T-helper 22 cell (primary cell): ENCODE measurements at places on chromosomes 1 and 21.

- DNase-seq = peak; percentile 73
These were observed at the start of gene GPR157 for GRCh38 chr1:9128520-9129265. Gene GPR157, minus strand, starts transcription at chr1:9129102. Its CDS starts 75 bp downstream, at chr1:9129027.

DNA sequence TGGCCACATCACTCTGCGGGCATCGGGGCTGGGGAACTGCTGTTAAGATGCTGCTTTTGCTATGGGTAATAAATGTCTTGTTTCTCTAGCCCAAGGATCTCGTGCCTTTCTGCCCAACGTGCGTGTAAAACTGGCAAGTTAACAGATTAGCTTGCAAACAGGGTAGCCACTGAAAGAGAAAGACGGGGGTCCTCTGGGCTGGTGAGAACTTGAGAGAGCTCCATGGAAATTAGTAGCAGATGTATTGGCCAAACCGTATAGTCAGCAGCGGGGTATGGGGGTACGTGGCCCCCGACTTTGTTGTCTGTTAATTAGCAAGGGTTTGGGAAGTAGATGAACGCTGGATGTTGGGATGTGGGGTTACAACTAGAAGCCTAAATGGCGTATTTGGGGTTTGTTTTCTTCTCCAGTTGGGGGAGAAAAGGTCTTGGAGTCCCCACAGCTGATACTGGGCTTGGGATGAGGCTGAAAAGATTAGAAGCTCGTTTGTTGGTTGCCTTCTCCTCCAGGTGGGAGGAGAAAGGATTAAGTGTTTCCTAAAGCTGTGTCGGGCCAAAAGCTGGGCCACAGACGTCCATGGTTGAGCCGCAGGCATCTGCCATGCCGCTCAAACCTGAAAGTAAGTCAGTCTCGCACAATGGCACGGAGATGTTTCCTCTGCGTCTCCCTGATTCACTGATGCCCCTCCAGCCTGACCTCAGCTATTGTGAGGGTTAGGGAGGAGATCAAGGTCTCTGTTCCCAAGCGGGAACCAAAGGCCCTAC lies 32.3 kb upstream of the C1orf174 start:
- DNase-seq = no peak

- peak; percentile 96 for DNase-seq
These were observed at the start of gene HDAC1 for GRCh38 chr1:32291708-32292538. Gene HDAC1, plus strand, starts transcription at chr1:32292083. Its CDS starts 87 bp downstream, at chr1:32292170.

DNA sequence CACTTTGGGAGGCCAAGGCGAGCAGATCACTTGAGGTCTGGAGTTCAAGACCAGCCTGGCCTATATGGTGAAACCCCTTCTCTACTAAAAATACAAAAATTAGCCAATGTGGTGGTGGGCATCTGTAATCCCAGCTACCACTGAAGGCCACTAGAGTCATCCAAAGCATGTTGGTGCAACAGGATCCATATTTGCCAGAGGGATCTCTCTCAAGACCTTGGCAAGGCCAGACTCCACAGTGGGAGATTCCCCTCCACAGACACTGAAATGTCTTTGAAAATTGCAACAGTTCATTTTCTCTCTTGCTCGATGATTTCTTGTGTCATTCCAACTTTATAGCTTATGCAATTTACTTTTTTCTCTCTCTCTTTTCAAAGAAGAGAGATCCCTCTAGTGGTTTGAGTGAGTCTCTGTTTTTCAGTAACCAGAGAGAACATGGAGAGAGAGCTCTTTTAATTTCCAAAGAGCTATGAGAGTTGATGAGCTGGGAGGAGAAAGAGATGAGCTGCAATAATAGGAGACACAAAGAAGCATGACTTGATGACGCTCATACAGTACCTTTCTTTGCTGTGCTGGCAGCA lies 176.8 kb upstream of the USP25 start:
- DNase-seq = no peak

DNA sequence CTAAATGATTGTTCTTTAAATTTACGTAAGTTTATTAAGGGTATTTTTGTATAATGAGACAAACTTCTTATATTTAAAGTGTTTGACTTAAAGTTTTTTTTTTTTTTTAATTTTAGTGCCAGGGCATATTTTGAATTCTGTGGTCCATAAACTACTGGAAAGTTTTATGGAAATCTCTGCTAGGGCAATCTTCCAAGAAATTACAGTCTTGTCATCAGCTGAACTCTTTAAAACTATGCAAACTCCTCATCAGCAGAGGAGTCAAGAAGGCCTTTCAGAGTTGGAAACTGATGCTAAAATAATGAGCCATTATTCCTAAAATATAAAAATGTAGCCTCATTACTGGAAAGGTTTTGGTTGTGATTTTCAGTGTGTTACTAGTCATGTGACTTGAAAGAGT lies 1201.9 kb downstream of the BRINP3 start:
- DNase-seq = no peak

DNA sequence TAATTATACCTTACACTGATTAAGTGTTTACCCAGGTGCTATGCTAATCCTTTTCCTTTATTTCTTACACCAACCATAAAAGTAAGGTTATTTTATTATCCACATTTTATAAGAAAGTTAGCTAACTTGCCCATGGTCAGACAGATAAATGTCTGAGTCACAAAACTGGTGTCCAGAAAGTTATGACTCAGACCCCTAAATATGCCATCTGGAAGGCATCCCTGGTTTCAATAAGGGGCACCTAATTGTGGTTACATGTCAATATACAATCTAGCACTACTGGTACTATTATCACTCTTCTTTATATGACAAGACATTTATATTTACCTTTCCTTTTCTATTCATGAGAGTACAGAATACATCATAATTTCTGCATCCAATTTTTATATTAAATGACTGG lies 496.5 kb upstream of the ADGRL2 start:
- DNase-seq = no peak

GRCh38 chr1:30682396-30683275 lies 40.7 kb downstream of the MATN1 start:
- DNase-seq = no peak

GRCh38 chr1:53296117-53296749 lies 31.6 kb downstream of the LRP8 start:
- no peak for DNase-seq

- DNase-seq = no peak
These were observed 94.2 kb downstream of the KCNK1 start for GRCh38 chr1:233707880-233708815.

- no peak for DNase-seq
These were observed 4.5 kb downstream of the SYT6 start for GRCh38 chr1:114149211-114149610.

GRCh38 chr1:15950763-15951295 lies 25.1 kb downstream of the ZBTB17 start:
- DNase-seq = peak; percentile 54

DNA sequence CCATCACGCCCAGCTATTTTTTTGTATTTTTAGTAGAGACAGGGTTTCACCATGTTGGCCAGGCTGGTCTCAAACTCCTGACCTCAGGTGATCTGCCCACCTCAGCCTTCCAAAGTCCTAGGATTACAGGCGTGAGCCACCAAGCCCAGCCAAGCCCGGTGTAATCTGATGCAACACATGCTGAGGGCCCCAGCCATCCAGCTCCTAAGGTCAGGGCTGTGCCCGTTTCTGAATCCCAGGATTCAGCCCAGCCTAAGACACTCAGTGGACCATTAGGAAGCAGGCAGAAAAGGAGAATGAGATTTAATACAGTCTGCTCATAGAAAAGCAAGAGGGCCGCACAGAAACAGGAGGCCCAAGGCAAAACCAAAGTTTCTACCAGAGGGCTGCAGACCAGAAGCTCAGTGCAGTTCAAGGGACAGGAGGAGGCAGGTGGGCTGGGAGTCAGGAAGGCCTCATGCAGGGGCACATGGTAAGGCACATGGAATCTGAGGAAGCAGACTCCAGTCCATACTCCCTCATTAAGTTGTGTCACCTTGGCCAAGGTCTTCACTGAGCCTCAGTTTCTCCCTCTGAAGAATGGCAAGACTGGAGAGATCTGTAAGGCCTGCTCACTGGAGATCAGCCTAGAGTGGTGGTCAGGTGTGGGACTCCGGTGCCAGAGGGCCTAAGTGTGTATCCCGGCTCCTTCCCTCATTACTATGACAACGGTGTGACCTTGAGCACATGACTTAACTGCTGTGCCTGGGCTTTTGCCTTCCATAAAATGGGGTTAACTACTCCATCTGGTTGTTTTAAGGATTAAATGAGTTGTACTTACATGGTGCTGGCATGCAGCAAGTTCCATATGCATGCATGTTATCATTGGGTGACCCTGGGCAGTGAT lies 2.4 kb upstream of the ADAM15 start:
- no peak for DNase-seq

DNA sequence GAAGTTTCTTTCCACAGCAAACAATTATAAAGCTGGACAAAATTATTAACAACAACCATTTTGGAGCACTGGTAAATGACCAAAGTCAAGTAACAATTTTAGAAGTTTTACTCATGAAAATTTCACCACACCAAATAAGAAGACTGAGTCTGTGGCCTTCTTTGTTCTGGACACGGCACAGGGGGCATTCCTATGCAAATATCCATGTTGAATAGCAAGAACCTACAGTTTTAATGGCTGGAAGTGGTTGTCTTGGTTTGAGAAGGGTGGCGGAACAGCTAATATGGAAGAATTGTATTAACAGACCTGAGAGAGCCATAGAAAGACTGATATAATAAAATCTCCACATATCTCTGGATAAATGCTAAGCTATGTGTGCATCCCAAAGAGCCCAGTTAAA lies 29.4 kb upstream of the GADD45A start:
- DNase-seq = no peak

GRCh38 chr1:166112425-166112824 lies 54.4 kb downstream of the FAM78B start:
- no peak for DNase-seq

- DNase-seq = no peak
These were observed 285.3 kb upstream of the VAMP3 start for GRCh38 chr1:7485826-7486225.

GRCh38 chr21:27192281-27192949 lies 225.5 kb upstream of the ADAMTS5 start:
- no peak for DNase-seq

GRCh38 chr21:15774590-15774989 lies 44.8 kb downstream of the USP25 start:
- DNase-seq = no peak

DNA sequence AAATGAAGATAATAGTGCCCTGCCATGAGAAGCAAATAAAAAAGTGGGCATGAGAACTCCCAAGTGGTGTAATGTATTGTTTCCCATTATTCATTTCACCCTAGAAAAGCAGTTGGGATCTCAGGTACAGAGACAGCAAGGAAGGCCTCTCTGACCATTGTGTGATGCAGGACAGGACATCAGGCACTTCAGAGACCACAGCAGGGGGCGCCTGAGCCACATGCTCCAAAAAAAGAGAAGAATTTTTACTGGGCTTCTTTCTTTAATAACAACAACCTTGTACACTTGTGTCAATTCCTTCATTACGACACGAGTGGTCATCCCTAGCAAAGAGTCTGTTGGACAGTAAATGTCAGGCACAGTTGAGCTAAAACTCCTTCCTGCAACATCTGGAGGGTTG lies 533.3 kb downstream of the OMA1 start:
- DNase-seq = no peak

DNA sequence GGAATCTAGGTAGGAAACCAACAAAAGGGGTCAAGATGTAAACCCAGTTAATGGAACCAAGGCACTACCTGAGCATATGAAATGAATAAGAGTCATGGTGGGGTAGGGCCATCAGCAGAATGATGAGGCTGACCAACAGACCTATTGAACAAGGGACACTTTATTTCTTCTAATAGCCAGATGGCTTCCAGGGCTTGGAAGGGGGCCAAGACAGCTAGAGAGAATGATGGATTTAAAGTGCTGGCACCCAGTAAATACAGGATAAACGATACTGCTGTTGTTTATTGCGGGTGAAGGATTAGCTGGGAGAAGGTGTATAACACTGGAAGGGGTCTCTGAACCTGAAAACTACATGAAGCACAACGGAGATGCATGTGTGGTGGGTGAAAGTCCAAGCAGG lies 15.6 kb downstream of the DDAH1 start:
- DNase-seq = no peak

DNA sequence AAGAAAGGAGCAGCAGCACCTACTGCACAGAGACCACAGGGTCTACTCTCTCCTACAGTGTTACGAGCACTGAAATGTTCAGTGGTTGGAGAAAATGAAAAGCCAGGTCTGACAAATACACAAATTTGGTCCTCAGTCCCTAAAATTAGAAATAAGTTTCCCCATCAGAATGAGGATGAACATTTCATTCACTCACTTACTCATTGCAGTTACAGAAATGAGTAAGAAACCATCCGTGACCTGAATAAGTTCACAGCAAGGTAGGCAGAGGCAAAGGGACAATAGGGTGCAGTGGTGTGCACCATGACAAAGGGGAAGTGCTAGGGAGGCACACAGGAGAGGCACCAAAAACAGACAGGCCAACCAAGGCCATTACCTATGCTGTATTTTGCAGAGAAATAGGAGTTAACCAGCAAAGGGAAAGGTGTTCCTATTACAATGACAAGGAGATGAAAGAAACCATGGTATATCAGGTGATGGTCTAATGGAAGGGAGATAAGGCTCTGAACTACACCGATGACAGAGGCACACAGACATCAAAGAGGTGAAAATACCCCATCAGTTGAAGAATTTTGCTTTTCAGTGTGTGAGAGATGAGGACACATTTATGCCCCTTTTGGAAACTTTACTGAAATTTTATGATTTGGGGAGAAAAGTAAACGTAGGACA lies 29.4 kb downstream of the VAV3 start:
- DNase-seq = no peak

GRCh38 chr1:201013991-201014815 lies 9.3 kb downstream of the KIF21B start:
- DNase-seq = no peak

DNA sequence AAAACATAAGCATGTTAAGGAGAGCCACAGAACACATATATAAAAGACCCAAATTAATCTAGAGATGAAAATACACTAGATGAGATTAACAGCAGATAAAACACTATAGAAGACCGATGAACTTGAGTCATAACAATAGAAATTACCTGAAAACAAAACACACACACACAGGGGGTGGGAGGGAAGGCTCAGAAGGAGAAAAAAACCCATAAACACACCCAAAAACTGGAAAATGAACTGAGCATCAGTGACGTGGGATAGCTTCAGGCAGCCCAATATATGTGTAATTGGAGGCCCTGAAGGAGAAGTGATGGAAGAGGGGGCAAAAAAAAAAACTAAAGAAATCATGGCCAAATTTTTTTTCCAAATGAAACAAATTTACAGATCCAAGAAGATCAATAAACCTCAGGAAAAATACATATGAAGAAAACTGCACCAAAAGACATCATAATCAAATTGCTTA lies 11.4 kb downstream of the ALDH9A1 start:
- DNase-seq = no peak

GRCh38 chr1:94272388-94272787 lies 35.0 kb upstream of the ARHGAP29 start:
- no peak for DNase-seq

- DNase-seq = no peak
These were observed 579.9 kb downstream of the DPYD start for GRCh38 chr1:97340951-97341350.

GRCh38 chr21:34794686-34795085 lies 125.9 kb downstream of the CLIC6 start:
- no peak for DNase-seq
